ENCODE measurements at places on chromosomes 3 and 15. TPM values are rescaled to one million over a fixed set of nuclear protein-coding genes. Genes with fewer than 3 reads are reported as not detected.

SCAANT1 gene
- 1.3 TPM for total RNA-seq

H1-8 gene
- total RNA-seq: not detected

DAZL gene
- total RNA-seq: not detected

- no peak for DNase-seq
Observed at GRCh38 chr3:43478118-43478785, 143.6 kb downstream of the ANO10 start.

- no peak for DNase-seq
Observed at GRCh38 chr15:101239724-101240136, 12.1 kb downstream of the CHSY1 start.

Measured in adrenal gland (tissue), 19 donors.